CD8-positive, alpha-beta memory T cell (primary cell): ENCODE measurements at places on chromosomes 5 and 9. TPM values are rescaled to one million over a fixed set of nuclear protein-coding genes. Genes with fewer than 3 reads are reported as not detected.

OCLN gene
- total RNA-seq = 0.58 TPM

SPOCK1 gene
- total RNA-seq = not detected

TMEM215 gene
- not detected for total RNA-seq

PCDHA10 gene
- total RNA-seq = not detected

GLRA1 gene
- not detected for total RNA-seq

ADAMTS13 gene
- 1.0 TPM for total RNA-seq

SEMA6A gene
- total RNA-seq = not detected

CARTPT gene
- total RNA-seq = not detected

PTGES gene
- total RNA-seq = not detected

SLC46A2 gene
- total RNA-seq = not detected

PITX1 gene
- total RNA-seq = not detected

PCDHB7 gene
- not detected for total RNA-seq

CEP120 gene
- 25.6 TPM for total RNA-seq

SLC22A5 gene
- total RNA-seq = 5.2 TPM

PLPP6 gene
- total RNA-seq = 6.3 TPM

CYLC2 gene
- not detected for total RNA-seq
